ENCODE measurements at places on chromosomes 12 and 14.

DNA sequence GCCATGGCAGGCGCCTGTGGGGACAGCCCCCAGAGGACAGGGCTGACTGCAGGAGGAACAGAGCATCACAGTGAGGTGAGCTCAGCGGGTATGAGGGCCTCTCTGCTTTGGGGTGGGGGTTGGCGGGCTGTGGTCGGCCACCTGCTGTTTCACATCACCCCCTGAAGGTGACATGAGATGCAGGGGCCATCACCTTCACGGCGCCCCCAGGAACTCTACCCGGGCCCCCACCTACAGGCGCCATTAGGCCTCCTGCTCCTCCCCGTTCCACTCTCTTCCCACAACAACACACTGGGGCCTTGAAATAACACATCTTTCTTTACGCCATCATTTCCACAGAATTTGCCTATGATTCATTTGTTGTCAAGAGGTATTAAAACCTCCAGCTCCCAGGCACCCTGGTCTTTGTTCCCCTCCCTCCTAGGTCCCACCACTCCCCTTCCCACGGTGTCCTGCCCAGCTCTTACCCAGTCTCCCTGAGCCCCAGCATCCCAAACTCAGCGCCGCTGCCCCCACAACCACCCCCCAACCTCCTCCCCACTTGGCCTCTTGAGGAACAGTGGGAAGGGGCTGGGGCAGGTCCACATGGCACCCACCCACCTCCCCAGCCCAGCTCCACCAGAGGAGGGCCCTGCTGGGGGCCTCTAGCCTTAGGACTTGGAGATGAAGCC, 12.7 kb upstream of the HDAC7 start:
- peak; percentile 74 for DNase-seq

DNA sequence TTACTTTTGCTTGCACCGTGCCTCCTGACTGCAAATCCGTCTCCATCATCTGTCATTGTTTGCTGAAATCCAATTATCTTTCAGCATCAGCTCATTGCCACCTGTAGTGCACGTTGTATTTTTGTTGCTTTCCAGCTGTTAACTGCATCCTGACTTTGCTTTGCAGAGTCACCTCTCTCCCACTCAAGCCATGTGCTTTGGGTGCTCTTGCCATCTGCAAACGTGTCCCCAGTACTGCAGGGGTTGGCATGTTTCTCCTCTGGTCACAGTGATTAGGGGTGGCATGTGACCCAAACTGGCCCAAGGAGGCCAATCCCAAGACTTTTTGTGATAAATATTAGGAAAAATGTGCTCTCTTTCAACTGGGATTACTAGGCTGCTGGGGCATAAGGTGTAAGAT, 10.5 kb upstream of the TMED2 start:
- DNase-seq, result no peak

- DNase-seq, result no peak
Measured at GRCh38 chr14:101556566-101557320, 4.6 kb upstream of the DIO3 start.

GRCh38 chr14:45103806-45104205, 19.9 kb downstream of the PRPF39 start:
- no peak for DNase-seq

DNA sequence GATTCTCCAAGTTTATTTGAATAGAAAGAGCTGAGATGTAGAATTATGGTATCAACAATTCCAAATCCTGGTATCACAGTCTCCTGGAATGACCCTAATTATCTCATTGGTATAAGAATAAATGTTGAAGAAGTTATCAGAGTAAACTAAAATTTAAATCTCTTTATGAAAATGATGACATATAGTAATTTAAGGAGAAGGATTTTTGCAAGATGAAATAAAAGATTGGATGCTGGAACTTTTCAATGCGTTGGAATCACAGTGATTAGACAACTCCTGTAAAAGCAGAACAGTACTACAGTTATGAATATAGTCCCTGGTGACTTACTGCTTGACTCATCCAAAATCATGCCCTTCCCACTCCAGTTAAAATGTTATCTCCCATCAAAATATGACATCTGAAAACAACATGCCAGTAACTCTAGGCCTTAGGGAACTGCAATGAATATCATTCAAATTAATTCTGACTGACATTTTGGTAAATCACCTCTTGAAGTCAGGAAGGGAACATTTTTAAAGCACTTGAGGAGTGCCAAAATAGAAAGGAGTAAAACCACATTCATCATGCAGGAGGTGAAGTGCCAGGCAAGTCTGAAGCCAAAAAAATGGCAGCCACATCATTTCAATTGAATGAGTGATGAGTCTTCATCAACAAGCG, 197.8 kb upstream of the PRKD1 start:
- no peak for DNase-seq

- no peak for DNase-seq
Measured at GRCh38 chr12:111420494-111420893, 14.8 kb downstream of the SH2B3 start.

DNA sequence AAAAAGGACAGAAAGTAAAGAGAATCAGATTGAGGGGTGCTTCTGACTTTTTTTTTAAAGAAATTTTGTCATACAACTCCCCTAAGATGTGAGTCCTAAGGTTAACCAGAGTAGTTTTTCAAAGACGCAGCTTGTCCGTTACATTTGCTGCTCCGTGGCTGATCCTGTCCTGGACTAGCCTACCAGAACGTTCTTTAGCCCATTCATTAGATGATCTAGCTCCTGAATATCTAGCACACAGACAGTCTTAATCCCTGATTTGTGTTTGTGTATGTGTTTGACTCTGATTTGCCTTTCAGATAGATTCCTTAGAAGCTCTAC, 60.3 kb downstream of the SAMD4A start:
- no peak for DNase-seq

GRCh38 chr12:11689591-11690186, 40.2 kb downstream of the ETV6 start:
- DNase-seq, result no peak

- DNase-seq, result no peak
Measured at GRCh38 chr14:92575748-92576303, 62.2 kb downstream of the RIN3 start.

DNA sequence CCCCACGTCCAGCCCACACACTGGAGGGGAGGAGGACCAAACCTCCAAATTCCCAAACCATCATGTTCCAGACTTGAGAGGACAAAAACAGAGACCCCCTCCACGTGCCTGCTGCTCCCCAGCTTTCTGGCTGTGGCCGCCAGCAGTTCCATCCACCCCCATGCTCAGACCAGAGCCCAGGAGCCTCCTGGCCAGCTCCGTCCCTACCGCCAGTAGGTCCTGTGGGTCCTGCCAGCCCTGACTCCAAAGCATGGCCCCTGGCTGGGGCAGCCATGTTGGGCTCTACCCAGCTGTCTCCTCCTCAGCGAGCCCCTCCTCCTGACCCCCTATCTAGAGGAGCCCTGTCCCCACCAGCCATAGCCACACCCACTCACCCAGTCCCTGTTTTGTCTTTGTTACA, 227.3 kb upstream of the RTL1 start:
- DNase-seq, result no peak

- DNase-seq, result no peak
Measured at GRCh38 chr14:93747560-93747959, 40.7 kb downstream of the PRIMA1 start.

DNA sequence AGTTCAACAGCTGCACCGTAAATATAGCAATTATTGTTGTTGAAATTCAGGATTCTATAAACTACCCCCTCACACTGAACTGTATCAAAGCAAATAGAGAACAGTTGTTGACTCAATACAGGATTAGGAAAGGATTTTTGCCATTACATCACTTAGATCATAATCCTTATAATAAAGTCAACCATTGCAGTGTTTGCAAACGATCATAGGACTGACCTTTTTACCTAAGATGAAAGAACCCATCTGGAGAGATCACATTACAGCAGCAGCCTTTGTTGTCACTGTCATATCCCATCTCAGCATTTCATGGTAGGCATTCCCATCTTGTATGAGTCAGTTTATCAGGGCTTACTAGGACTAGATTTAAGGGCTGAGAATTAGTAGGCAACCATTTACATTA, 96.1 kb downstream of the IPO8 start:
- DNase-seq, result no peak

GRCh38 chr12:129903092-129903945, 506 bp downstream of the TMEM132D start:
- no peak for DNase-seq

GRCh38 chr12:2290091-2290490, 237.3 kb downstream of the CACNA1C start:
- no peak for DNase-seq

GRCh38 chr12:51867796-51868428, 19.4 kb upstream of the FIGNL2 start:
- no peak for DNase-seq

GRCh38 chr14:100303925-100304324, 2.3 kb downstream of the SLC25A29 start:
- DNase-seq, result no peak

DNA sequence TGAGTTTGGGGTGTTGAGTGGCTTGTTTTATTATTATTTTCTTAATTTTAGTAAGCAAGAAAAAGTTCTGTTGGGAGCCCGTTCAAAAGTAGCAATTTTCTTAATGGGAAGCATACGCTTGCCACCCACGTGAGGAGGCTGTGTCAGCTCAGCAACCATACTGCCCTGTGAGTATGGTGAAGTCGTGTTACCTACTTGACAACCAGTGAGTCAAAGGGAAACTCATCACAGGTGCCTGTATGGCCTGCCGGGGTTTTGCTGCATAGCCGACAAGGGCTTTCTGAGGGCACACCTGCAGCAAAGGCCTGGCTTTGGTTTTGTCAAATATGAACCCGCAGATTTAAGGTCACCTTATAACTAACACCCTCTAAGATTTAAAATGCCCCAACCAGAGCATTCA, 31.1 kb downstream of the PITPNM2 start:
- peak; percentile 33 for DNase-seq

- no peak for DNase-seq
Measured at GRCh38 chr14:29906256-29906870, 21.3 kb downstream of the PRKD1 start.

DNA sequence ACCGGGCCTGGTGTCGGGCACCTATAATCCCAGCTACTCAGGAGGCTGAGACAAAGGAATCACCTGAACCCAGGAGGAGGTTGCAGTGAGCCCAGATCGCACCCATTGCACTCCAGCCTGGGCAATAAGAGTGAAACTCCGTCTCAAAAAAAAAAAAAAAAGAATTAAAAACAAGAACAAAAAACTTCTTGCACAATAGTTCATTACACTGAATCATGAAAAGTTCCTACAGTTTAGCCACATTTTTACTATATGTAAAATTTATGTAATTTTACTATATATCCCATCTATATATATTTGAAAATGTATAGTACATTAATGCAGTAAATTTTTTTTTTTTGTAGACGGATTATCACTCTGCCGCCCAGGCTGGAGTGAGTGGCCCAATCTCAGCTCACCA, 4.6 kb downstream of the ATP5F1B start:
- DNase-seq, result no peak

DNA sequence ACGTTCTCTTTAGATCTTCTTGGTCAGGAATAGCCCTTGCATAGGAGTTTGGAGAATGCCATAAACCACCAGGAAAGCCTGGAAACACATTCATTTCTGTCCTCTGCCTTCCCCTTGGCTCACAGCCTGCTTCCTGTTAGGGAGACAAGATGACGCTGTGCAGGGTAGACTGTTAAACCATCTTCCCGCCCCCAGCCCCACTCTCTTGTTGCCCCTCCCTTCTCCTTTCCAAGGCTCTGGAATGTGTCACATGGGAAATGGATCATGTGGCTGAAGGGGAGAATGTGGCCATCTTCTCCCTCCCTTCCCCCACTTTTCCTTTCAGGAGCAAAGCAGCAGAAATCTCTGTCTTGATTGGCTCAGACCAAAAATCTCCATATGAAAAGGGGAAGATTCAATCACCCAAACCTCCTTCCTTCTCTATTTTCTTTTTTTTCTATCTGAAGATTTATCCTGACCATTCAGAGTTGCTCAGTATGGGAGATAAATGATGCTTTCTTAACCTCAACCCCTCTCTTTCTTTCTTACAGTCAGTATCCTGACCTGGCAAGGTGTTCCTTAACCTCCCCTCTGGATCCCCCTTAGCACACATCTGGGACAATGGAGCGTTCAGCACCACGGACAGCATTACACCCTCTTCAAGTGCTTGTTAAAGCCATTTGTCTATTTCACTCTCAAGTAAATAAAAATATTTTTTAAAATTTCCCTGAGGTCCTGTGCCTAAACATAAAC, 11.4 kb downstream of the GPR19 start:
- no peak for DNase-seq

- no peak for DNase-seq
Measured at GRCh38 chr14:69537900-69538299, 36.8 kb downstream of the CCDC177 start.

DNA sequence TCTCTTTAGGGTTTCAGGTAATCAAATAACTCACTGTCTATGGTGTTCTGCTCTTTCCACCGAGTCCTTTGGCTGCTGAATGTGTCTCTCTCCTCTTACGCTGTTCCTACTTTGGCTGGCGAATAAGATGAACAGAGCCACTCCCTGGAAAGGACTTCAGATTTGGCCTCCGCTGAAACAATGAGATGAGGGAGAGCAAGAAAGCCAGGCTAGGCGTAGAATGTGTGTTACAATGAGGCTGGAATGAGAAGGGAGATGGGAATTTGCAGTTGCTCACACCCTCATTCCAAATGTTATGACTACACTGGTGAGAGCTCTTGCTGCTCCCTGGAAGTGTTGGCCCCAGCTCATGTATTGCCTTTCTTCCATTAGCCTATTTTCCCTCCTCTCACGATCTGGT, at the start of gene MFAP5:
TSS of gene MFAP5 (minus strand) at position 234 of the 400 bp plus-strand sequence. CDS start 722 bp downstream, outside the sequence.
- DNase-seq, result no peak

DNA sequence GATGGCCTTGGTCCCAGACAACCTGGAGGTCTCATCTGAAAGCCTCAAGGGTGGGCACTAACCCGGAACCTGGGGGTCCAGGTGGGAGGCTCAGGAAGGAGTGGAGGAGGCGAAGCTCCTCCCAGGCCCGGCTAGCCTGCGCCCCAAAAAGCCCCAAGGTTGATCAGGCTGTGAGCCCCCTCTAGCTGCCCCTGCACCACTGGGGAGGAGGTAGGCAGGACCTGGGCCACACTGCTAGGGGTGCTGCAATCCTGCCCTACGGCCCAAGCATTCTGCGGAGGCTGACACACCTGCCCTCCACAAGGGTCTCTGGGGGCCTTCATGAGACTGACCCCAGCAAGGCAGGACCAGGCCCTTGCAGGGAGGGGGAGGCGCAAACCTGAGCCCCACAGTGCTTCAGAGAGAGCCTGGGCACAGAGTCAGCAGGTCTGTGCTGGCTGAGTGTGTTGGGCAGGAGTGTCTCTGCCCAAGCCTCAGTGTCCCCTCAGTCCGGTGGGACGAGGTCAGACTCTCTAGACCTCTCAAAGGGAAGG, 51.9 kb downstream of the CCDC85C start:
- DNase-seq, result no peak

GRCh38 chr12:6062395-6062756, 62.1 kb downstream of the VWF start:
- no peak for DNase-seq

DNA sequence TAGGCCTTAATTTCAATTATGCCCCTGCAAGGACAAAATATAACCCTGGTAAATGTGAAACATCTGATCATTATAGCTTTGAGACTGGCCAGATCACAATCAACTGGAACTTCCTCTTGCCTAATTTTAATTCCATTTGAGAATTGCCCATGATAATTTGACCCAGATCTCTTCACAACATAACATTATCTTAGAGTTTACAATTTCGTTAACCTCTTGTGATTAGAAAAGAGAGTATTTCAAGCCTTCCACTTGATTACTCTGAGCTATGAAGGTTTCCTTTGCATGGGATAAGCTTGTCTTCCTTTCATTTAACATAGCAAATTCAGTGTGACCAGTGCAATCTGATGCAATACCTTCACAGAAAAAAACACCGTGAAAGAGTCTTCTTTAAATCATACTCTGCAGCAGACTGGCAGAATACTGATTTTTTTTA, 143.6 kb downstream of the DUSP6 start:
- DNase-seq, result no peak

GRCh38 chr12:111038077-111038476, 117.7 kb upstream of the MYL2 start:
- DNase-seq, result no peak

Data from stimulated activated CD4-positive, alpha-beta T cell treated with anti-CD3 and anti-CD28 coated beads, Interleukin-4, amount 100 ng/mL, for 1 hour (primary cell).